ENCODE measurements at places on chromosomes 6 and 20. TPM values are rescaled to one million over a fixed set of nuclear protein-coding genes. Genes with fewer than 3 reads are reported as not detected.

DNA sequence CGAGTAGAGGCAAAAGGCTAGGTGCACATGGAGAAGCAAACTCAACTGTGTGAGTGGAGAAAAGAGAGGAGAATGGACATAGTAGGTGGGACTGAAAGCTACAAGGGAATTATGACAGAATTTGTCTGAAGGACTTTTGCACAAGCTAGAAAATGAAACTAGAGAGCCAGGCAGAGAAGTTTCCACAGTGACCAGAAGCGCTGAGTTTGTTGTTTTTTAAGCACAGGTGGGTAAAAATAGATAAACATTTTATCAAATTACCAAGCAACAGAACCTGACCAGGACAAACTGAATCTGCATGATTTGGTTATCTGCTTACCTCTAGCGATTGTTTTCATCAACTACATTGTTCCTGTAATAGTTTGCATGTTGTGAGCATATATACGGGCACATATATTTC, 38.6 kb downstream of the SMLR1 start:
- no peak for DNase-seq

DNA sequence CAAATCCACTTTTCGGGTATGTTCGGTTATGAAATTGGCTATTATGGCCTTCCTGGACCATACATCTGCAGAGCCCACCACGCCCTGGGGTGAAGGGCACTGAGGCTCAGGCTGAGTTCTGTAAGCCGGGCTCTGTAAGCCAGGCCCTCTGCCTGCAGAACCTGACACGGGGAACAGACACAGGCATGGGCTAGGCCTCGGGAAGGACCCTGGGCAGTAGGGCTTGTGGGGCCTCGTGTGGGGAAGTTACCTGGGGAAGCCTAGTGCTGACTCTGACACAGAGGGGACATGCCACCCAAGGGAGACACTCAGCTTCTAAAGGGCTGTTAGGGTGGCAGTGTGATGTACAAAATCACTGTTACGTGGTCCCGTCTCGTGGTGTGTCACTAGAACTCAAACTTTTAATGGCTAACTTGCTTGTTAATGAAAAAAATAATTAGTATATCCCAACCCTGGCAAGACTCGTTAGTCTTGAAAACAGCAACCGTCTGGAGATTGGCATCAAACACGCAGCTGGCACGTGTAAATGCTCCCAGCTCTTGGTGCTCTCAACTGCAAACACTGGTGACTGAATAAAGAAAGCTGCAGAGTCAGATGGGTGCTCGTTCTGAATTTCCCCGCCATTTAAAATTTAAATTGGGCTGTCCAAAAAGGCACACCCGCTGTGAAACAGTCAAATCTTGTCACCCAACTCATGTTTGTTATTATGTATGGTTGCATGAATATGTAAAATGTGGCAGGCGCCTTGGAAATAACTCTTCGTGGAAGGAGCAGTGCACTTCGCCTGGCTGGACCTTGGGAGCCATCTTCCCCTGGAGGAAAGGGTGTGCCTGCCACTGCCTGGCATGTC, 23.6 kb upstream of the TCFL5 start:
- DNase-seq, result no peak

DNA sequence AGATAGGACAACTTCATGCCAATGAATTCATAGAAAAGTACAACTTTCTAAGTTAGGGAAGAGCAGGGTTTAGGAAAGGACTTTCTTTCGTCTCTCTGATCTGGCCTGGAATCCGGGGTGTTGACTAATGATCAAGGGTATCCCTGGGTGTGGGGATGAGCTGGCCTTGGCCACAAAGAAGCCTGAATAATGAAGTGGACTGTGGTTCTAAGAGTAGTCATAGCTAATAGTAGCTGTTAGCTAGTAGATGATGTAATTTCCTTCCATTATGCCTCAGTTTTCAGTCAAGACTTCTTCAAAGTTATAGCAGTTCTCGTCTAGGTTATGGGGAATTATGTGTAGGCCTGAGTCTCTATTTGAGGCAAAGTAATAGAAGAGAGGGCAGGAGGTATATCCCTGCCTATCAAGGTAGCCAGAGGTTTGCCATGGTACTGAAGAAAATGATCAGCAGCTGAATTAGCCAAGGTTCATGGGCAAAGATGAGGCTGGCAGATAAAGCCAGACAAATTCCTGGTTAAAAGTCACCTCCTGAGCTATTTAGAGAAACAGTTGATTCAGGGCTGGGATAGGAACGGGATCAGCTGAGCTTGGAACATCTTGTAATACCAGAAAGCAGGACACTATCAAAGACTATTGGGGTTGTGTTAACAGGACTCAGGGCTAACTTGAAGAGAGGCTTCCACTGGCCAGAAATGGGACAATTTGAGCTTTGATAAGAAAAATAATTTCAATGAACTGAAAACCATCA, 18.7 kb upstream of the TRPC4AP start:
- DNase-seq, result no peak

- DNase-seq, result no peak
These were observed 17.3 kb downstream of the LAMA4 start for GRCh38 chr6:112237066-112237465.

DNA sequence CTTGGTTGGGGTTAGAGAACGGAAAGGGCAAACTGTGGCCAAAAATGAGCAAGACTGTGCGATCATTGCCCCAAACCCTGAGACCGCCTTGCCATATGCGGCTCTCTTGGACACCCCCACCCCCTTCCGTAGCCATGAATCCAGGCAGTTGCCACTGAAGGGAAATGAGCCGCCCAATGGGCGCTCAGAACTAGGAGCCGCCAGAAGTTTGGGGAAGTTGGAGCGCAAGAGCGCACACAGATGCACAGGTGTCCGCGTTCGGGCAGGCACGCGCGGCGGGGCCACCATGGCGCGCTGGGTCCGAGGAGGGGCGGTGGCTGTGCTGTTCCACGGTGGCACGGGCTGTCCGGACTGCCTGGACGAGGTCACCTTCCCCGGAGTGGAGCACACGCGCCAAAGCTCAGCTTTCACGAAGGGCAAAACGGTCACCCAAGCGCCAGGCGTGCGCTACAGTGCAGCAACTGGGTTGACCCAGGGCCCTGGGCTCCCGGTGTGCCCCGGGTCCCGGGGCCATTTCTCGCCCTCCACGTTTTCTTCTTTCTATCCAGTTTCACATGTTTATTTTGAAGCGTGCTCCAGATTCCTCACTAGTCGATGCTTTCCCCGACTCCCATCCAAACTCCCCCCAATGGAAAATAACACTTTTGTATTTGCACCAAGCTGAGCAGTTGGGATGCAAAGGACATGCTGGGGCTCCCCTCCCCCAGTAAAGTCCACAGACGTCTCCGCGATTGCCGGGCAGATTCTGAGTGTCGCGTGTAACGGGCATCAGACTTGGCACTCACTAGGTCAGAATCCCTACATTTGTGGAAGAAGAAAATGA, 906 bp upstream of the PDE10A start:
- no peak for DNase-seq

The PTK7 gene
- 58.8 TPM for total RNA-seq

DNA sequence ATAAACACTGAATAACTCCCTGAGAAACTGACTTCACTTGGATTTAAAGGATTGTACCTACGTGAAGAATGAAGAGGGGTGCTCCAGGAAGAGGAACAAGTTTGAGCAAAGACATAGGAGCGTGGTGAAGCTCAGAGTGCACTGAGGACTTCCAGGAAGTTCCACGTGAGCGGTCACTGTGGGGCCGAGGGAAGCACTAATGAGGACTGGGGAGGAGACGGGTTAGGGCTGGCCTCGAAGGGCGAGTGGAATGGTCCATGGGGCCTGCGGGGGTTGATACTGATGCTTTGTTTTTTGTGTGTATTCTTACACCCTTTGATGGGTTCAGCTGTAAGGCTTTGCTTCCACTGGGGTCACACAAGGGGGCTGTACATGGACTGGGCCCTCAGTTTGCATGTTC, 91.9 kb downstream of the CDH4 start:
- DNase-seq, result no peak

- DNase-seq, result no peak
These were observed 91.4 kb downstream of the CDH22 start for GRCh38 chr20:46216770-46217464.

DNA sequence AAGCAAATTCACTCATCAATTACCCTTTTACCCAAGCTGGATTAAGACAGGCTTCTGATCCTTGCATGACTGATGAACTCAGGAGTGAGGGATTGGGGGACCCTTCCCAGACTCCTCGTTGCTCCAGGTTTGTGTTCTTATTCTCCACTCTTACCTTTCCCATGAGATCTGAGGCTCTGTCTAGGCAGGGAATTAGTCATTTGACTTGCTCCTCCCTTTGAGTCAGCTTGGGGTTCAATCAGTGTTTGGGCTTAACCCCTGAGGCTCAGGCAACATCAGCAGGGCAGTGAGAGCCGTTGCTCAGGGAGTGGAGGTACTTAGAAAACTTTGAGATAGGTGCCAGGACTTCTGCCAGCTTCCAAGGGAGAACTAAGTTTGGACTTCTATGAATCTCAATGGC, 20.7 kb upstream of the TOX2 start:
- no peak for DNase-seq

DNA sequence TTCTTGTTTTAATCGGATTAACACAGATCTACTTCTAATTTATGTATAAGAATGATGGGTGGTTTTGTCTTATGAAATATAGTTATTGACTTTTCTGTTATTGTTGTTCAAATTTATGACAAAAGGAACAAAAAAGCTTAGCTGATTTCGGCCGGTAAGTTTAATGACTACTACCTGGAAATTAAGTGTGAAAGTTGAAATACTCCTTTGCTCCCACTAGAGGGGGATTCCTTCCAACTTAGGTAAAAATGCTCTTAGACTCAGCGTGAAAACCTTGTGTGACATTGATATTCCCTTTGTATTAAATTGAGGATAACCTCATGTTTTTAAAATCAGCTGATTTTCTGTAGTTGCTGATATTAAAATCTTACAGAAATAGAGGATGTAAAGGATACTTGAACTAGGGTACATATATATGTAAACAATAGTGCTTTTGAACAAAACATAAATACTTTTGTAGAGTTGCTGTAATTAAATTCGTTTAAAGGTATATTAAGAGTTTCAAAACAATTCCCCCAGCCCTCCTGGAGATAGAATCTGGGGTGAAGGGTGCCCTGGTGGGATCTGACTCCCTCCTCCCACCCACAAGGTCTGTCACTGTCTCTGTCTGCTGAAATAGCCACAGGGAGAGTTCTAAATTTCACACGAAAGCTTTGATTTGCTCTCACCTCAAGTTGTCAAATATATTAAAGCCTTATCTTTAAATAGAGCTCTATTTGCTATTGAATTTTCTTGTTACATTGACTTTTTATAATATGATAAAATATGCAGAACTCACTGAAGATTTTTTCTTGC, 257.5 kb downstream of the ARID1B start:
- DNase-seq, result no peak
